ENCODE measurements at places on chromosomes 3 and 15. TPM values are rescaled to one million over a fixed set of nuclear protein-coding genes. Genes with fewer than 3 reads are reported as not detected.

TNNC1 gene
- total RNA-seq: 0.24 TPM

MON1A gene
- 8.0 TPM for total RNA-seq

IL1RAP gene
- total RNA-seq: 514 TPM

TIMP4 gene
- not detected for total RNA-seq

CEMIP gene
- total RNA-seq: 6.3 TPM

TNK2 gene
- 7.9 TPM for total RNA-seq

CX3CR1 gene
- total RNA-seq: not detected

DNA sequence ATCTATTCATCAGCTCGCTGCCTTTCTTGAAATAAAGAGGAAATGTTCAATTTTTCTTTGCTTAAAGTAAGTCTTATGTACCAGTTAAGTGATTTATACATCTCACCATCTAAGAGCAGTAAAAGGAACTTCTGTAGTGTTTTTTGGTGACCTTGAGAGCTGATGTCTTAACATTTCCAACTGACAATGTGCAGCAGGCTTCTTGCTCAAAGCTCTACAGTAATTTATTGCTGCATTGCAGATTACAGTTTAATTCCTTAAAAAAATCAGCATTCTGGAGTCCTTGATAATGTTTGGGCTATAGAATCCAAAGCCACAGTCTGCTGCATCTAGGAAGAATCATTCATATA, 61.6 kb downstream of the DIPK2A start:
- DNase-seq: no peak

GRCh38 chr3:15766406-15766805, 31.4 kb downstream of the ANKRD28 start:
- no peak for DNase-seq

DNA sequence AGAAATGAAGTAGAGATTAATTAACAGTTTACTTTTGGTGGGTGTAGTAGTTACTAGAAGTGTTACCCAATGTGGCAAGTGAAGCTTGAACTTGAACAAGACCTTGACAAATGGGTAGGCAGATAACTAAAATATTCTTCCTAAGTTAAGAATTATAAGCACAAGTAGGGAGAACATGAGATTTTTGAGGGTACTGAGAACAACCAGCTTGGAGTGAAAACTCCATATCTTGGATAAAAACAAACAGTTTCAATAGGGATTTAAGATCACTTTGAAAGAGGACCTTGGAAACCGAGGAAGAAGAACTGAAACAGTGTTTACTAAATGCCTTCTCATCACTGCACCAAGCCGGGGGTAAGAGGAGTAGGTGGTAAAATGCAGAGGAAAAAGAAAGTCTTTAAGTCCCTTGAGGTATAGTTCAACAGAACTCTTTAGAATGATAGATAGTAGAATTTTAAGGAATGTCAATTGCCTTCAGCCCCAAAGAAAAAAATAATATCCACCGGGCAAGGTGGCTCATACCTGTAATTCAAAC, 496.7 kb downstream of the NAALADL2 start:
- no peak for DNase-seq

- no peak for DNase-seq
These were observed 94.7 kb downstream of the TBL1XR1 start for GRCh38 chr3:177102553-177102952.

DNA sequence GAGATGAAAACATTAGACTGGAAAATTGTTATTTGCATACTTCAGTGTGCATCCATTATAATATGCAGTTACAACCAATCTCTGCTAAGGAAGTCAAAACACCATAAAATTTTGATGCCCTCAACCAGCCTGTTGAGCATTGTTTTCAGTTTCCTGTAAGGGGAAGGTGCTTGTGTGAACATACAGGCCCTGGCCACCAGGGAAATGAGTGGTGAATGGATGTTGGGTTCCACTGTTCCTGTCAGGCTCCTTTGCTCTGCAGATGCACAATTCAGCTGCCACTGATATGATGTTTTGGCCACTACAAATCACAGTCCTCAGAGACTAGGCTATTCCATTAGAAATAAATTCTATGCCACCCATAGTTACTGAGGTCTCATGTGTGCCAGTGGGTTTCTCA, 184.6 kb downstream of the SYNPR start:
- no peak for DNase-seq

DNA sequence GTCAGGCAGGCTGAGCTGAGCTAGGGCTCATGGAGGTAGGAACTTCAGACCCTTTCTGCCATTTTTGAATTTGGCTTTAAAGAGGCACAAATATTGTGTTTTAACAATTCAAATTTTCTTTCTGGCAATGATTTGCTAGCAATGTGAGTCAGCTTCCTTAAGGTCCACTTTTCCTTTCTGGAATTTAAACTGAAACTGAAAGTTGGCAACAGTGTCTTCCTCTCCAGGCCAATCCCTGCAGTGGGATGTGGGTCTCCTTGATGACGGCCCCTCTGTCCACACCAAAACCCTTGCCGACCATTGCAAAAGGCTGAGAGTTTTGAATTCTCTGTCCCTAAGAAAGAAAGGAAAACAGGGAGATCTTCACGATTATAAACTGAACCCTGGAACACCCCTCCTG, 27.1 kb downstream of the RPSA start:
- DNase-seq: no peak

GRCh38 chr15:42048821-42049200, 28.0 kb upstream of the PLA2G4E start:
- no peak for DNase-seq

DNA sequence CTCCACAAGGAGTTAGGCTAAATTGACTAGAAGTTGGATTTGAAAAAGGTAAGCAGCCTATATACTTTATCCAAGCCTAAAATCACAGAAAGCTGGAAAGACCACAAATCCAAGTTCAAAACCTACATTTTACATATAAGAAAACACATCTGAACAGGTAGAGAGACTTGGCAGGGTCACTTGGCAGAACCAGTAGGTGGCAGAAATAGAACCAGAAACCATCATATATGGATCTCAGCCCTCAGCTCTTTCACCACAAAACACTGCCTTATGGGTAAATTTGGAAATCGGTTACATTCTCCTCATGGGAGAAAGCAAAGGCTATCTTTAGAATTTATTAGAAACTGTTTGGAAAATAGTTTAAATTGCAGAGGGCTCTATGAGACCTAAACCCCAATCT, 44.2 kb downstream of the MKRN2 start:
- DNase-seq: peak; percentile 22

- no peak for DNase-seq
These were observed 4.8 kb upstream of the CSPG5 start for GRCh38 chr3:47583320-47584075.

DNA sequence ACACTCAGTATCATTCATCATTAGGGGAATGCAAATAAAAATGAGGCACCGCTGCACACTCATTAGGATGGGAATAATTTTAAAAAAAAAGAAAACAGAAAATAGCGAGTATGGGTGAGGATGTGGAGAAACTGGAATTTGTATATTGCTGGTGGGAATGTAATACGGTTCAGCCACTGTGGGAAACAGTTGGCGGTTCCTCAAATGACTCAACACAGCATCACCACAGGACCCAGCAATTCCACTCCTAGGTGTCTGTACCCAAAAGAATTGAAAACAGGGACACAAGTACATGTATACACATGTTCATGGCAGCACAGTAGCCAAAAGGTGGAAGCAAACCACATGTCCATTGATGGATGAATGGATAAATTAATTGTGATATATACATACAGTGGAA, 35.2 kb upstream of the RFTN1 start:
- no peak for DNase-seq

All from SK-MEL-5 (cell line).